ENCODE measurements at places on chromosomes 2 and 18.

GRCh38 chr18:25141399-25141798 lies 210.6 kb downstream of the ZNF521 start:
- no peak for DNase-seq

DNA sequence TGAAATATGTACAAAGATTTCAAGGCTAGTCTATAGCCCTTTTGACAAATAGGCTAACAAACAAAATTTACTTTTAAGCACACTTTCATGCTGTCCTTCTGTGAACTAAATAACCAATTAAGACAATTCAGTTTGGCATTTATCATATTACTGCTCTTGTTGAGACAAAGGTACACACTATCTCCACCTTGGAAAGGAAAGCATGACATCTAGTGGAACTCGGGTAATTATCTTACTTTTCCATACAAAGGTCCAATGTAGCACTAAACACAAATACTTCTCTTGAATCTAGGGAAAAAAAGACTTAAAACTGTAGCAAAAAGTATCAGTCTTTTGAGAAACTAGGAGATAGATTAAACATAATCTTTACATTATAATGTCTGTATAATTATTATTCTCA lies 125.0 kb upstream of the CD226 start:
- DNase-seq: no peak

- no peak for DNase-seq
Observed at GRCh38 chr2:140138736-140139135, 1358.5 kb upstream of the NXPH2 start.

GRCh38 chr2:8229546-8229986 lies 452.3 kb upstream of the ID2 start:
- no peak for DNase-seq

DNA sequence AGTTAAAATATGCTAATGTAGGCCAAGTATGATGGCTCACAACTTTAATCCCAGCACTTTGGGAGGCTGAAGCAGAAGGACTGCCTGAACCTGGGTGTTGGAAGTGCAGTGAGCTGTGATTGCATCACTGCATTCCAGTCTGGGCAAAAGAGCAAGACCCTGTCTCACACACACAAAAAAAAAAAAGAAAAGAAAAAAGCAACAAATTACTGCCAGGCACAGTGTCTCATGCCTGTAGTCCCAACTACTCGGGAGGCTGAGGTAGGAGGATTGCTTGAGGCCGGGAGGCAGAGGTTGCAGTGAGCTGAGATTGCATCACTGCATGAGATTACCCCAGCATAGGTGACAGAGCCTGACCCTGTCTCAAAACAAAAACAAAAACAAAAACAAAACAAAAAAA lies 110.6 kb downstream of the PRELID3A start:
- DNase-seq: no peak

GRCh38 chr2:14944562-14945346 lies 312.2 kb downstream of the LRATD1 start:
- DNase-seq: no peak

DNA sequence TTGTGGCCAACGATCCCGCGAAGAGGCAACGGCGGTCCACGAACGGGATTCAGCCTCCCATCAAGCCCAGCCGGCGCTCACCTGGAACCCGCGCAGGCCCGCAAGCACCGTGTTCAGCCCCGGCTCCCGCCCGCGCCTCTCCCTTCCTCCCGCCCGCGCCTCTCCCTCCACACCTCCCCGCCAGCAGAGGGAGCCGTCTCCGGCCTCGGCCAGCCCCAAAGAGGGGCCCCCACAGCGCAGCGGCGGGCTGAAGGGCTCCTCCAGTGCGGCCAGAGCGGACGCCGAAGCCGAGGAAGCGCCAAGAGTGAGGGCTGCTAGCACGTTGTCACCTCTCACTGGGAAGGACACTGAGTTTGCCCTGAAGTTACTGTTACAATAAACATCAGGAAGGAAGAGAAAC lies 55.3 kb upstream of the LAPTM4A start:
- DNase-seq: peak; percentile 83

DNA sequence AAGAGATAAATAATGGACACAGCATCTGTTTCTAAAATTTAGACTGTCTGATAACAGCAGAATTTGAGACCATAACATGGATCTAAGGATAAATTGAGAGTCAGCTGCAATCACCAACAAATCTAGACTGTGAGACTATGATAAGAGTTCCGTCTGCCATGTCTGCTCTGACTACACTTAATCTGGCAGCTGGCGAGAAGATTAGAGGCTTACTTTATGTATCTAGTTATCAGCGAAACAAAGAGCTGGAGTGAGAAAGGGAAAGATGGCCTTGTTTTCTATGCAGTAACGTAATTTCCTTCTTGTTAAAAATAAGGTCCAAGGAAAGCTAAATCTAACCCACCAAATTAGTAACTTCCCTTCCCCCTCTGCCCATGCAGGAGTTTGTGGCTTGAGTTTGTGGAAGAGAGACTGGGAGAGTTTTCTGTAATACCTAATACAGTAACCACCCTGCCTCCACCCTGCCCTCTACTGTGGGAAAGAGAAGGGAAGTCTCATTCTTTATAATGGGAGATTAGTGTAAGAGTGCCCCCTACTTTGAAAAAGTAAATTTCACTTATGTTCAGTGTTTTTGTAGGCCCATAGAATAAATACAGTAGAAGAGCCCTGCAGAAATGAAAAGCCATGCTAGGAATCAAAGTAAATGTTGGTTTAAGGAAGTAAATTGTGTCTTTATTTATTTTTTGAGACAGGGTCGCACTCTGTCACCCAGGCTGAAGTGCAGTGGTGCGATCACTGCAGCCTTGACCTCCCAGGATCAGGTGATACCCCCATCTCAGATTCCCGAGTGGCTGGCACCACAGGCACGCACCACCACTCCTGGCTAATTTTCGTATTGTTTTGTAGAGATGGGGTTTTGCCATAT lies 27.5 kb downstream of the EML4 start:
- DNase-seq: no peak

GRCh38 chr2:172991031-172991430 lies 84.6 kb upstream of the MAP3K20 start:
- no peak for DNase-seq

DNA sequence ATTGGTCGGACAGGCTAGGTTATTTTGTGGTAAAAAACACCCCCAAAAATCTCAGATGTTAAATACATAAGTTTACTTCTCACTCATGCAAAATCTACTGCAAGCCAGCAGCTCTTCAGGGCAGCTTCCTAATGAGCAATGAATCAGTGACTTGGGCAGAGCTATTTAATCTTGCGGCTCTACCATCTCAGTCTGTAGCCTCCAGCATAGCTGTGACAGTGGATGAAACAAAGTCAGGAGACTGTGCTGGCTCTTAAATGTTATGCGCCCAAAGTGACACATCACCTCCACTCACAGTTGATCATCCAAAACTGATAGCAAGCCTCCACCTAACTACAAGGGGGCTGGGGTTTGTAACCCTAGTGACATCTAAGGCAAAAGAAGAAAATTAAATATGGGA lies 571.9 kb downstream of the METTL4 start:
- no peak for DNase-seq

DNA sequence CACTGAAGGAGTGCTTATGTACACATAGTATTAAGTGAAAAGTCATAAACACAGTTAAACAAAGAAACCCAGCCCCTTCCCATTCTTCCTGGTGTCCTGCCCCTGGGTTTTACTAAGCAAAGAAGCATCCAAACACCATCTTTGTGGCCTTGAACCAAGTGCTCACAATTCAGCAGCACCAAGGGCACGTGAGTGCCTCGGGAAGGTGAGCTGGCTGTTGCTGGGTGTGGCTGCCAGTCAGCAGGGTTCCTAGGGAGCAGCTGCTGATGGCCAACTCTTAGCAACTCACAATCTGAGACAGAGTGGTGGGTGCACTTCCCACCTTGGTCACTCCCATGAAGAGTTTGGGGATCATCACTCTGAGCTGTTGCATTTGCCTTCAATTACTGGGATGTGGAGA lies 97.7 kb upstream of the PGAP1 start:
- no peak for DNase-seq

All from RWPE2 (cell line).